ENCODE measurements at places on chromosomes 2 and 18.
A peak's percentile ranks its signal among the peaks of the same experiment; 100 is the strongest.

GRCh38 chr2:164691346-164691887 lies 70.1 kb upstream of the GRB14 start:
- no peak for DNase-seq

DNA sequence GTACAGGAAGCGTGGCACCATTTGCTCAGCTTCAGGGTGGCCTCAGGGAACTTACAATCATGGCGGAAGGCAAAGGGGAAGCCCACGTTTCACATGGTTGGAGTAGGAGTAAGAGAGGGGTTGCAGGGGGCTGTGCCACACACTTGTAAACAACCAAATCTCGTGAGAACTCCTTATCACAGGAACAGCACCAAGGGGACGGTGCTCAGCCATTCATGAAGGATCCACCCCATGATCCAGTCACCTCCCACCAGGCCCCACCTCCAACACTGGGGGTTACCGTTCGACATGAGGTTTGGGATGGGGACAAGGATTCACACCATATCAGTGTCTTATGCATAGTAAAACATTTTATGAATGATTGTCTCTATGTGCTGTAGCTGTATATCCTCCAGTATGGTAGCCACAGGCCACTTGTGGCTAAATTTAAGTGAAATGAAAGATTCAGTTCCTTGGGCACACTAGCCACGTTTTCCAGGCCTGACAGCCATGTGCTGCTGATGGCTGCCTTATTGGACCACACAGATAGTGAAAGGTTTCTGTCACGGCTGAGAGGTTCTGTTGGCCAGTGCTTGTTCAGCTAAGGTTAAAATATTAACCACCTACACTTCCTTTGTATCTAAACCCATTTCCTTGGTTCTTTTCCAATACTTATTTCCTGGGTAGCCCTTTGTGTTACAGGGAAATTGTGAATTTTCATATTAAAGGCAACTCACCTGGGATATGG lies 77.3 kb downstream of the AGAP1 start:
- no peak for DNase-seq

- DNase-seq = no peak
Observed at GRCh38 chr2:194526121-194526520, 1130.9 kb upstream of the SLC39A10 start.

GRCh38 chr2:65453916-65454315 lies 21.5 kb upstream of the SPRED2 start:
- DNase-seq = no peak

DNA sequence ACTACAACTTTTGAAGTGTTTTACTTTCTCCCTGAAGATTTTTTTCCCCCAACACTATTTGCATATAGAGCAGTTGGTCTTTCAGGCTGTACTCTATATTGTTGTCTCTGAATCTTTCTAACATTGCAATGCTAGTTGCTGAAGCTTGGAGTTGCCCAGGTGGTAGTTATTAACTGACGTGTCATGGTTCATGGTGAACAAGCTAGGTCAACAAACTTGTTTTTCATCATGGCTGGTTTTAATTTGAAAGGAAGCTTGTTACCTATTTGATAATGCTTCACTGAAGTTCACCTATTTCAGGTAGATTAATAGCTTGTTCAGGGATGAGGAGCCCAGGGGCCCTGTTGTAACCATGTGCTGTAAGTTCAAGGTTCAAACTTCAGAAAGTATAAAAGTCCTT lies 158.8 kb upstream of the ZEB2 start:
- DNase-seq = no peak

GRCh38 chr2:154480521-154480920 lies 218.0 kb upstream of the KCNJ3 start:
- no peak for DNase-seq

DNA sequence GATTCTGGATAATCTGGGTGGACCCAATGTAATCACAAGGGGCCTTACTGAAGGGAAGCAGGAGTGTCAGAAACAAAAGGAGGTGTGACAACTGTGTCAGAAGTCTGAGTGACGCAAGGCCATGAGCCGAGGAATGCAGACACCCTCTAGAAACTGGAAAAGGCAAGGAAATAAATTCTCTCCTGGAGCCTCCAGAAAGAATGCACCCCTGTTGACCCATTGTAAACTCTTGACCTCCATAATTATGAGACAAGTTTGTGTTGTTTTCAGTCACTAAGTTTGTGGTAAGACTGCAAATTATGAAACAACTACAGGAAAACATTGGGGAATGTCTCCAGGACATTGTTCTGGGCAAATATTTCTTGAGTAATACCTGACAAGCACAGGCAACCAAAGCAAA lies 47.3 kb upstream of the B3GNT7 start:
- DNase-seq = peak; percentile 42

DNA sequence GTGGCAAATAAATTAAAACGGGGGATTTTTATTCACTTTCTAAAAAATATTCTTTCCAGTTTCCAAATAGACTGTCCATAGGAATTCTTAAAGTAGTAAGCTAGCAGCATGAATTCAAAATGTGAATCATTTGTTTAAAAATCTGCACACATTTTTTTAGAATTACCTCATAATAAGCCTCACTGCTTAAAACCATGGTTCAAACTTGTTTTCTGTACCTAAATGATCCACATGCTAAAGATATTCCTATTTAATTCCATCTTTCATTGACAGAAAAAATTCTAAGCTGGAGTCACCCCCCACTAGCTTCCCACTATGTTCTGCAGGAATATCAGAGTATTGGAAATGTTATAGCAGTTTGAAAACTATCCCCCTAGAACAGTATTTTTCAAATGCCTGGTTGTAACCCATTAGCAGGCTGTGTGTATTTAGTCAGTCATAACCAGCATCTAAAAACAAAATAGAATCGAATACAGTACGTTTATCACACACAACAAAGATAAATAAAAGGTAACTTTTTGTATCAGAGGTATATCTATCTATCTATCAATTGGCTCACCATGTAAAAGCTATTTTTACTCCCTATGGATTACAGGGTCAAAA lies 11.2 kb upstream of the IKZF2 start:
- DNase-seq = no peak

DNA sequence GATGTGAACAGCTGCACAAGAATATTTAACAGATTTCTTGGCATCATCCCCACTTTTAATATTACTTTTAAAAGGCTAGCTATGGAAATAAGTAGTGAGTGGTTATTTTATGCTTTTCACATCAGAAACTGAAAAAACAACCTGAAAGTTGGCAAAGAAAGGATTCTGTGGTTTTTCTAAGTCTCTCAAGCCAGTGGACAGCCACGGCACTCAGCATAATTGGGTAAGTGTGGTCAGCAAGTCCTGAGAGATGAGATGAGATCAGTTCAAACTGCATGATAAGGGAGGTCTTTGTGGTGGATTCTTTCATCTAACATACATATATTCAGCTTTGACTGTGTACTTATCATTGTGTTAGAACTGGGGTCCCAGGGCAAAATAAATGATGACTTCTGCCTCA lies 105.2 kb downstream of the LYPD6B start:
- no peak for DNase-seq

GRCh38 chr18:30625961-30626360 lies 416.6 kb downstream of the DSC3 start:
- no peak for DNase-seq
